IPS DF 6.9 (cell line): ENCODE measurements at places on chromosomes 16 and 17.

GRCh38 chr16:63617047-63617989 lies 1504.5 kb downstream of the CDH11 start:
- H3K4me3 ChIP-seq, result no peak overlapping the region
- no peaks in the 10 kb centered on the region for H3K36me3 ChIP-seq
- no peaks in the 10 kb centered on the region for H3K4me1 ChIP-seq
- no peak overlapping the region for H3K27ac ChIP-seq
- H3K27me3 ChIP-seq, result no peaks in the 10 kb centered on the region

GRCh38 chr16:55534756-55535155 lies 25.9 kb downstream of the LPCAT2 start:
- no peak overlapping the region for H3K27ac ChIP-seq
- H3K36me3 ChIP-seq, result no peaks in the 10 kb centered on the region
- no peaks in the 10 kb centered on the region for H3K27me3 ChIP-seq
- H3K4me1 ChIP-seq, result no peaks in the 10 kb centered on the region
- no peak for DNase-seq

DNA sequence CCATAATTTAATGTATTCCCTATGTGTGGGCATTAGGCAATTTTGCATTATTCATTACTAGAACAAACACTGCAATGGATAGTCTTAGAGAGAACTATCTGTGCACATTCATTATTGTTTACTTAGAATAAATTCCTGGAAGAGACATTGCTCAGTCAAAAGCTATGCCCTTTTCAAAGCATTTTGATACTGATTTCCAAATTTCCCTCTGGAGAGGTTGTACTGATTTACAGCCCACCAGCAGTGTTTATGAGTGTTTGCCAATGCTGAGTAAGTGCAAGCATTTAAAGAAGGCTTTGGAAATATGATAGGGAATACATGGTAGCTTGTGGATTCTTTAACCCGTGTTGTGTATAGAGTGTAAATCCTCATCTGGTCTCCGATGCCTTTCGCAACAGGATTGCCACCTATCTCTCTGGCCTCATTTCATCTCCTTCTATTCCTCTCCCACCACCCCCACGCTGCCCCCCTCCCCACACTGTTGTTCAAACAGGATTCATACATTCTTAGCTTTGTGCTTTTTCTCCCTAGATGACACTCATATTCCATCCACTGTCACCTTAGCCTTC lies 33.4 kb upstream of the MMD start:
- H3K4me3 ChIP-seq, result no peak overlapping the region
- no peaks in the 10 kb centered on the region for H3K27me3 ChIP-seq
- no peak overlapping the region for H3K27ac ChIP-seq
- no peak for DNase-seq

GRCh38 chr17:238964-239259 lies 57.5 kb upstream of the DOC2B start:
- no peaks in the 10 kb centered on the region for H3K27me3 ChIP-seq
- no peak overlapping the region for H3K27ac ChIP-seq
- no peak for DNase-seq
- H3K4me1 ChIP-seq, result peaks cover 2% of the 10 kb centered on the region; the same call in 1 of the 2 replicates
- no peak overlapping the region for H3K4me3 ChIP-seq

DNA sequence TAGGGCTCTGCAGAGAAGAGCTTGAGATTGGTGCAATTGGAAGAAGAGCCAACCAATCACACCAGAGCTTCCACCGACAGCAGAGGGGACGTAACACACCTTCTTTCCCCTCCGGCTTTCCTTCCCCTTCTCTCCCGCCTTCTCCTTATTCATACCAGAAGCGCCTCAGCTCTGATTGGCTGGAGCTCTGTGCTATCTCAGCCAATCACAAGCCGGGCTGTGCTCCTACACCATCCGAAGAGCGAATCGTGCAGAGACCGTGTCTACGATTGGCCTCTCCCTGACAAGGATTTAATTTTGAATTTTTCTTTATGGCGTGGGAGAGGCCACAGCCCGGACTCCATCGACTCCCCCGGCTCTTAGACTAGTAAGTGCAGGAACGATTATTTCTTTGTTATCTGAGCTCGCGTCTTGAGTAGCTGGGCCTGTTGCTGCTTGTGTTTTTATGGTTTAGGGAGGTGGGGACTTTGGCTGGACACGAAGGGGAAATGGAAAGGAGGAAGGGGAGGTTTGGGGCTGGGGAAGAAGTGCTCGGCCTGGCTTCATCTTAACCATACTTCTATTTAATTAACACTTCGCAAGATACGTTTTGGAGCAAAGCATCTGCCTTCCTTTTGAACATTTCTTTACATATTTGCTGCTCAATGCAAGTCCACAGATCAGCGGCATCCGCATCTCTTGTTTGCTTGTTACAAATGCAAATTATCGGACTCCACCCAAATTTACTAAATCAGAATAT lies at the start of gene PRR11:
PRR11 (plus strand) TSS at position 308 of the 739 bp plus-strand sequence. CDS start 14,007 bp downstream, outside the sequence.
- H3K4me1 ChIP-seq, result no peaks in the 10 kb centered on the region
- H3K4me3 ChIP-seq, result peak within 1 kb of the TSS; percentile 89
- H3K27me3 ChIP-seq, result no peaks in the 10 kb centered on the region
- no peak within 1 kb of the TSS for H3K27ac ChIP-seq

- no peak overlapping the region for H3K27ac ChIP-seq
- H3K4me1 ChIP-seq, result no peaks in the 10 kb centered on the region
- peaks cover 25% of the 10 kb centered on the region for H3K36me3 ChIP-seq
- H3K27me3 ChIP-seq, result no peaks in the 10 kb centered on the region
These were observed 13.0 kb downstream of the PAM16 start for GRCh38 chr16:4338125-4338582.

DNA sequence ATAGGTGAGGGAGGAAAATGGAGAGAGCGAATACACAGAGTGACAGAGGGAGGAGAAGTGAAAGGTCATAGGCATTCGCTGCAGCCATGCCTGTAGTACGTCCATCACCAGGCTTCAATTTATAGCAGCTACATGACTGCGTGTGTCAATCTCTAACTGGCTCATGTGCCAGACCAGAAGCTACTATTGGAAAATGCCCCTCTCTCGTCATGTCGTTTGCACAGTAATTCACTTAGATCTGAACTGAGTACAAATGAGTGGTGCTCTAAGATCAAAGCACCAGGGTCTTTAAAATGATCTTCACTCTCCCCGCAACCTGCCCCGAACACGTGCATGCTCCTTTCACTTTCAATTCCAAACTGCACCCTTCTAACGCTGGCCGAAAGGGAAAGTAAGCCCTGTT lies 51.3 kb downstream of the ADCY9 start:
- DNase-seq, result no peak
- no peaks in the 10 kb centered on the region for H3K36me3 ChIP-seq
- no peak overlapping the region for H3K27ac ChIP-seq
- H3K4me3 ChIP-seq, result no peak overlapping the region
- no peaks in the 10 kb centered on the region for H3K4me1 ChIP-seq
- no peaks in the 10 kb centered on the region for H3K27me3 ChIP-seq

GRCh38 chr17:54891176-54891821 lies 9.4 kb upstream of the TOM1L1 start:
- H3K27ac ChIP-seq, result no peak overlapping the region
- H3K4me3 ChIP-seq, result no peak overlapping the region

DNA sequence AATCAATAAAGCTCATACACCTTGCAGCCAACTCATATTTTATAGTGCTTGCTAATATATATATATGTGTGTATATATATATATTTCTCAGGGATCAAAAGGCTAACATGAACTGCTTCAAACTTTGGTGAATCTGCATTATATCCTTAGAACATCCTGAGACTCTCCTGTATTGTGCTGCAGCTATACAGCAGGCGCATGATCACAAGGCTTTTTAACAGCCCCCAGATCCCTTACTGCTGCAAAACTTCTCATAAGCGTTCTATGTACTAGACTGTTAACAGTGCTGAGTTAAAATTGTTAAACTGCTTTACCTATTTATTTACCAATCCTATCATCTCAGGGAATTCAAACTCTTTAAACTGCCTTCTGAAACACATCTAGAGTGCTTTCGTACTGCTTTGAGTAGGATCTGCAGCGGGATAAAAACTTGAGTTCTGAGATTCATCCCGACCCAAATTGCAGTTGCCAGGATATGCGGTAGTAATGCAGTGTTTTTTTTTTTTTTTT lies 1.3 kb downstream of the GPATCH8 start:
- no peaks in the 10 kb centered on the region for H3K36me3 ChIP-seq
- H3K4me1 ChIP-seq, result no peaks in the 10 kb centered on the region
- no peak overlapping the region for H3K27ac ChIP-seq
- H3K4me3 ChIP-seq, result peak overlapping the region; percentile 81; the same call in 1 of the 2 replicates
- DNase-seq, result no peak
